ENCODE measurements at places on chromosomes 4 and X.
A peak's percentile ranks its signal among the peaks of the same experiment; 100 is the strongest.

DNA sequence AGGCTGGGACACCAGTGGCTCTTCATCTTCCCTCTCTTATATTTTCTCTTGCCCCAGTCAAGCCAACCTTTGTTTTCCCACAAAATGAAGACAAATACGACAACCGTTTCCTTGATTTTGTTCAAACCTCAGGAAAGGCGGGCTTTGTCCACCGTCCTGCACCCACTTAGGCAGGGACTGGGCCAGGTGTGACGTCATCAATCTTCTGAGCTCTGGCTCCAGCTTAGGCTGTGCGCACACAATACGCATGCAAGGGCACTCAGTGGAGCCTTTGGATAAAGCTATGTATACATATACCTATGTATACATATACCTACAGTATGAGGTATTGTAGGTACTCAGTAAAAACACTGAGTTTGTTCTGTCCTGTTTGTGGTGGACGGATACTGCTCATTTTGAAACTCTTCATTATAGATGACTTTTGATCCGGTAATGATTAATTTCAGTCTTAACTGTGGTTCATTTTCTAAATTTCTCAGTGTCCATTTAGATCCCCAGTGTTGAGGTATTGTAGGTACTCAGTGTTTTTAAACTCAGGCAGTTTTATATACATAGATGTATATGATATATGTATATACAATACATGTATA is 194.9 kb downstream of the MGST2 start:
- DNase-seq: no peak

DNA sequence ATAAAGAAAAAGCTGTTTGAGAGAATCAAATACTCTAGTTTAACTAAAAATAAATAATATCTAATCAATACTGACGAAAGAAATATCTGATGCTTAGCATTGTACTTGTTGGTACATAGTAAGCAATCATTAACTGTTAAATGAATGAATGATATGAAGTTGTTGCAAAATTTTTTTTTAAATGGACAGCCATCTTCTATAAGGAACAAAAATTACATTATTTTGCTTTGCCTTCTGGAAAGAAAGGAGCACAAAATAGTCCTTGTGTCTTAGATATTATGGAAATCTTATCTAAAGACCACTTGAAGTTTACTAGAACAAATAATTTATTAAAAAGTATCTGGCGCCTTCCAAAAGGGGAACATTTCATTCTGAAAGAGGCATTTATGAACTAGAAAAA is 4.5 kb downstream of the NFKB1 start:
- no peak for DNase-seq

- no peak for DNase-seq
Observed at GRCh38 chrX:72609313-72609712, 36.7 kb upstream of the HDAC8 start.

- DNase-seq: no peak
Observed at GRCh38 chr4:26484032-26484515, 6.2 kb downstream of the CCKAR start.

DNA sequence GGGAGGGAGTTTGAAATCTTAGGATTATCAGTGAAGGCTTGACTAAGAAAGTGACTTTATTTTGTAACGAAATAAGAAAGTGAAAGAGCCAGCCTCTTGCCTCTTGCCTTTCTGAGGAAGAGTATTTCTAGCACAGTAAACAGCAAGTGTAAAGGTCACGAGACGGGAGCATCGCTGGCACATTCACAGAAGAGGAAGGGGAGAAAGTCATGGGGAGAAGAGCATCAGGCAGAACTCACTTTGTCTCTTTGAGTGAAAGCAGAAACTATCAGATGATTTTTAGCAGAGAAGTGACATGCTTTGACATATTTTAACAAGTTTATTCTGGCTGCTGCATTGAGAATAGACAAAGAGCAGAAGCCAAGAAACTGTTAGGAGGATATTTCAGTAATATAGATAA is 313.8 kb downstream of the CAMK2D start:
- no peak for DNase-seq

DNA sequence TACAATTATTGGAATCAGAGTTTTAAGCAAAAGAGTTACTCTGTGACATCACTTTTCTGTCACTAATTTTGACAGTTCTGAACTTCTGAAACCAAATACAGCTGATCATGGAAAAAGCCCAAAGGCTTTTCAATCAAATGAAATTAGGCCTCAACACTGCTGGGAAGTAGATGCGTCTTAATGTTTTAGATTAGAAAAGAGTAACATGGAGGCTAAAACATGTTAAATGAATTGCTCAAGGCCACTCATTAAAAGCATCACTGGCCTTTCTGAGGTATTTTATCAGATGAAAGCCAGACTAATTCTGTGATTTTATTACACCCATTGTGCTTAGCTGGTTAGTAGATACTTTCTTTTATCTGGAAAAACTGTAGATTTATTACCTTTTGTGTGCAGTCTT is 672.6 kb downstream of the CENPC start:
- DNase-seq: no peak

DNA sequence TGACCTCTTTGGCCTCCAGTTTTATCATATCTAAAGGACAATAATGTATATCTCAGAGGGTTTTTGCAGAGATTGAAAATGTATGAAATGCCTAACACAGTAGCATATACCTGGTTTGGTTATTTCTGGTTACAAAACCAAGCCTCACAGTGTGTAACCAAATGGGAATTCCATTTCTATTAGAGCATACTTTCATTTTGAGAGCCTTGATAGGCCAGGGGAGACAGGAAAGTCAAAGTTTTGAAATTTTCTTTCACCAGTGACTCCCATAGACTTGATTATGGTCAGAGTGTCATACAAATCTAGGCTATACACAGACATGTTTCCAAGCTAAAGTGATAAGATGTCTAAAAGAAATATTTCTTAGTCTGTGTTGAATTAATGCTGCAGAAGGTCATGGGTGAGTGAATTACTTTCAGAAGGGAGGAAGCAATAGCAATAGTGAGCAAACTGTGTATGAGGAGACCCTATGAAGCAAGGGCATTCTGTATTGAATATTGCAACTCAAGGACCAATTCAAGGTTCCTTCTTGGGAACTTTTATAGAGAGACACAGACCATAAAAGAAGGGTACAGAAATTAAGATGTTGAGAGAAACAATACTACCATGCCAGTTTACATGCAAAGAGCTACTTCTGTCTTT is 151.1 kb downstream of the PDE5A start:
- no peak for DNase-seq

DNA sequence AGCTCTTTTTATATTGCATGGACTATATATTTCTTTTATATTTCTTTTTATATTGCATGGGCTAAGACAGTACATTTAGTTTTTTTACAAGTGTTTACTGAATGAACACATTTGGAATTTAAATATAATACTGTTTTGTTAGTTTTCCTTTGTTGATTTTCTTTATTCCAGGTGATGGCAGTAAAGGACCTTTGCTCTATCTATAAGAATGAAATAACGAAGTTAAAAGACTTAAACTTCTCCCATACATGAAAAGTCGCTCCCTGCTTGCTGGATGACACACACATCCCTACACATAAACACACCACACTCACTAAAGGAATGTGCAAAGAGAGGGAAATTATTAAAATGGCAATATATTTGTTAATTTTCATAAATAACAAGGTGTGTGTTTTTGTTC is 102.5 kb upstream of the ANXA10 start:
- DNase-seq: no peak

GRCh38 chr4:182303847-182304246 is 60.6 kb downstream of the TENM3 start:
- no peak for DNase-seq

- DNase-seq: no peak
Observed at GRCh38 chrX:12991575-12991974, 16.7 kb downstream of the TMSB4X start.

DNA sequence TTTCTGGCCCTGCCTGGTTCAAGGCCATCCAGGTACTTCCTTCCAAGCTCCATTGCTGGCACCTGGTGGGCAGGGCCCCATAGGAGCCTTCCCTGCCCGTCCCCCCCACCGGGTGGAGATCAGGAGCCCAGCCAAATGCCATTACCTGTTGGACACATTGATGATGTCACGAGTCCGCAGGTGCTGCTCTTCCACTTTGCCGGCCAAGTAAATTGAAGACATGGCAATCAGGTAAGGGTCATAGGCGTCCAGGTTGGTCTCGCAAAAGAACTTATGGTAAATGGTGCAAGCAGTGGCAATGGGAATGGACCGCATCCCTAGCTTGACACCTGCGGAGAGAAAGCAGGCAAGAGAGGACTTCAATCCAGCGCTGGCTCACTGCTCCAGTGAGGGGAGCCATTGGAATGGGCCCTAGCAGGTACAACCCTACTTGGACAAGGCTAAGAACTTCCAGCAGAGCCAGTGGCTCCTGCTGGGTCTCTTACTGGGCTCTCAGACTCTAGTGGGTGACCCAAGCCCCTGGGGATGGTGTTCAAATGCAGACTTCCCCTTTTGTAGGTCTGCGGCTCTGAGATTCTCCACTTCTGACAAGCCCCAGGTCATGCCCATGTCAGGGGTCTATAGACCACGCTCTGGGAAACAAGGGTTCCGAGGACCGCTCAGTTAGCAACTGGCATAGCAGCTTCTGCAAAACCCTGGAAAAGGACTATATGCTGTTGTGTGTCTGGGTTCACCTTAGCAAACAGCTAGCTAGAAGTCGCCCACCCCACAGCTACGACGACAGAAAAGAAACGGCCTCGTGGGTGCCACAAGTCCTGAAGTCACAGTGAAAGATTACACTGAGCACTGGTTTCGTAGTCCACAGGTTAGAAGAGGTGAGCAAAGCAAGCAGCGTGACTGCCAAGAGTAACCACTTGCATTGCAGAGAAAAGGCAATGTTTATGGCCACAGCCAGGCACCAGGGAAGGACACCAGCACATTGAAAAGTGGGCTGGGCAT is 2.8 kb downstream of the CCNQ start:
- no peak for DNase-seq

- DNase-seq: no peak
Observed at GRCh38 chr4:4606321-4606720, 64.5 kb upstream of the STX18 start.

- peak; percentile 58 for DNase-seq
Observed at GRCh38 chrX:56726605-56727004, 2.4 kb upstream of the NBDY start.

DNA sequence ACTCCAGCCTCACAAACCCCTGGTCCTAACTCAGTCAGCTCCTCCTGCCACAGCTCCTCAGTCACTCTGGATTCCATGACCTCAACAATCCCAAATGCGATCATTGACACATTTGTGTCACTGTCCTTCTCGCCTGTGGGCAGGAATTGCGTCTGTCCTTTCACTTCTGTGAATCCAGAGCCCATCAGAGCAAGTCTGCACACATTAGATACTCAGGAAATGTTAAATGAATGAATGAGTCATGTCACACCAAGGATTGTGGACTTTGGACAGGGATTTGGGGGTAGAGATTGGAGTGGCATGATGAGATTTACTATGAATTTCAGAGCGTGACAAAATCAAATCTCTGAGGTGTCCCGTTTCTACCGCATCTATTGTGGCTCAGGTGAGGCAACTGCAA is 11.8 kb upstream of the CLDN24 start:
- DNase-seq: no peak

DNA sequence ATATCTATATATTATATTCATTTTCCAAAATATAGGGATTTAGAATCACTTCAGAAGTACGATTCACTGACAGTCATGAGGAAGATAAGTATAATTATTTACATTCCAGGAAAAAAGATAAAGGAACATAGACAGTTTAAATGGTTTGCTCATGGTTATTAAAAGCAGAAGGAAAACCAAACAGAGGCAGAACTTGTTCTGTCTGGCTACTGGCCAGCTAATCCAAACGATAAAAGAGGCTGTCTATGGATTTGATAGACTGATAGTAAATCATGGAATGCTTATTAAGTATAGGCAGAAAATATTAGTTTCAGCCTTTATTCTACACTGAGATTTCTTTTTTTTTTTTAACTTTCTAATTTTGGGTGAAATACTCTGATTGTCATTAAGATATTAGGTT is 50.2 kb downstream of the RPGR start:
- no peak for DNase-seq

- DNase-seq: no peak
Observed at GRCh38 chr4:7417639-7418038, 17.1 kb downstream of the PSAPL1 start.
